ENCODE measurements at places on chromosomes 7 and 10.

DNA sequence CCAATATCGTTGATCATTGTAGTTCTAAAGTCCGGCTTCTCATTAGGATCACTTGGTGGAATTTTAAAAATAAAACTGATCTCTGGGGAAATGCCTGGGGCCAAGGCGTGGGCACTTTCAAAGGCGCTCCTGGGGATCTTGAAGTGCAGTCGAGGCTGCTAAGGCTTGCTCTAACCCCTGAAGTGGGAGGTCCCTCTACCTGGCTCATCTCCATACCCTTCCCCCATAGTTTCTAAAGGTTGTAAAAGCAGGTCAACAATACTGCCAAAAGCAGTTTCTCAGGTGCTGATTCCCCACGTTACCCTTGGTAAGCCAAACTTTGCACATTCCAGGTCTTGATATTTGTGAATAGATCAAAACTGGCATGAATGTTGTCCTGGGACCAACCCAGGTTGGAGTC is 79.0 kb upstream of the SP8 start:
- no peak for DNase-seq

DNA sequence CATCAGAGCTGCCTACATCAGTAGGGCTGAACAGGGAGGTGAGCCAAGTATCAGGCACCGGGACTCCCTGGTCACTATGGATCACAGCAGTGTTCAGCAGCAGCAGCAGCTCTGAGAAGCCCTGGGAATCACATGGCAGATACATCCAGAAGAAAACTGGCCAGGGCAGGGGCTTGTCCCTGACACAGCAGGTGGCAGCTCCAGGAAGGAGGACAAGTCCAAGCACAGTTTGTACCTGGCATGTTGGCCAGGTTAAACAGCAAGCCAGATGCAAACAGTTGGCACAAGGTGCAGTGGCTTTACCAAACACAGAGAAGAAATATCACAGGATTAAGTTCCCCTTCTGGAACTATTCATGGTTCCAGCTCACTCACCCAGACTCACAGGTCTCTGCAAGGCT is 139.4 kb downstream of the KCNMA1 start:
- no peak for DNase-seq

DNA sequence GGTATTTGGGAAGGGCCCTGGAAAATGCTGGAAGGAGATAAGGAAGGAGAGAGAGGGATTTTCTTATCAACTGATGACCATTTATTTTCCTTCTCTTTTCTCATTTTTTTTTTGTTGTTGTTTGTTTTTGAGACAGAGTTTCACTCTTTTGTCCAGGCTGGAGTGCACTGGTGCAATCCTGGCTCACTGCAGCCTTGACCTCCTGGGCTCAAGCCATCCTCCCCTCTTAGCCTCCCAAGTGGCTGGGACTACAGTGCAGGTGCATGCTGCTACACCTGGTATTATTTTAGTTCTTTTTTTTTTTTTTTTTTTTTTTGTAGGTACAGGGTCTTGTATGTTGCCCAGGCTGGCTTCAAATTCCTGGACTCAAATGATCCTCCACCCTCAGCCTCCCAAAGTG is 52.2 kb downstream of the HIP1 start:
- no peak for DNase-seq

GRCh38 chr7:39709768-39710311 is 86.5 kb downstream of the RALA start:
- no peak for DNase-seq

DNA sequence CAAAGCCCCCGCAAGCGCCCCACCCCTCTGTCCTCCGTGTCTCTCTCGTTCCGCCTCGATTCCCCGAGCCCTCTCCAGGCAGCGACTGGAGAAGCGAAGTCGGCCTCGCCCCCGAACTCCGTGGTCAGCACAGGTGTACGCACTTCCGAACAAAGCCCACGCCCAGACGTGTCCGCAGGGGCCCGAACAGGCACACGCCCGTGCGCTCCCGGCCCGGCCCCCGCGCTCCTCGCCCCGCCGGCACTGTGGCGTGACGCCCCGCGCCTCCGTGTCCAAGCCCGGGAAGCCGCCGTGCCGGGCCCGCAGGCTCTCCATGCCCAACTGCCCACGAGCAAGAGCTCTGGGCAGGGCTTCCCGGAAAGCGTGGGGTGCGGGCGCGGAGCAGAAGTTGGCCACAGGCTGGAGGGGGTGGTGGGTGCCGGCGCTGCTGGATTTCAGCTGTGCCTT is 662 bp downstream of the NRCAM start:
- no peak for DNase-seq

- DNase-seq = no peak
Observed at GRCh38 chr7:26090927-26091519, 61.0 kb upstream of the NFE2L3 start.
